Stimulated activated CD8-positive, alpha-beta memory T cell treated with anti-CD3 and anti-CD28 coated beads, Interleukin-2, amount 100 ng/mL, for 48 hours (primary cell): ENCODE measurements at places on chromosomes 4 and X.

GRCh38 chrX:31070057-31070468 lies 1.8 kb downstream of the FTHL17 start:
- no peak for DNase-seq

- DNase-seq: no peak
Measured at GRCh38 chr4:106266201-106266600, 49.8 kb downstream of the TBCK start.

- no peak for DNase-seq
Measured at GRCh38 chr4:110778521-110778920, 155.6 kb upstream of the PITX2 start.

DNA sequence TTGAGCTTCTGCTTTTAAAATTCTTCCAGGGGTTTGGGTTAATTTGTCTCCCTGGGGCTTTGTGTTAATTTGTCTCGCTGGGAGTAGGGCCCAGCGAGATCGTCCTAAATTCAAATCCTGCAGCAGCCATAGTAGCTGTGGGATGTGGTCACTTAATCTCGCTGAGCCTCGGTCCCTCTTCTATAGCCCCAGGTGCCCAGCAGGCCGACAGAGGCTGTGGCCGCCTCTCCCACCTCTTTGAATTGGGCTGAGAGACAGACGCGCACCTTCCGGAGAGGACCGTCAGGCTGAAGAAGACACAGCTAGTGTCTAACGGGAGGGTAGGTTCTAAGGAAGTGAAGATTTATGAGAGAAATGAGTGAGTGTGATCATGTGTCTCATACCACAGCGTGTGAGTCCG lies 15.7 kb upstream of the WFS1 start:
- no peak for DNase-seq

- DNase-seq: no peak
Measured at GRCh38 chr4:148539387-148539786, 97.2 kb upstream of the NR3C2 start.

DNA sequence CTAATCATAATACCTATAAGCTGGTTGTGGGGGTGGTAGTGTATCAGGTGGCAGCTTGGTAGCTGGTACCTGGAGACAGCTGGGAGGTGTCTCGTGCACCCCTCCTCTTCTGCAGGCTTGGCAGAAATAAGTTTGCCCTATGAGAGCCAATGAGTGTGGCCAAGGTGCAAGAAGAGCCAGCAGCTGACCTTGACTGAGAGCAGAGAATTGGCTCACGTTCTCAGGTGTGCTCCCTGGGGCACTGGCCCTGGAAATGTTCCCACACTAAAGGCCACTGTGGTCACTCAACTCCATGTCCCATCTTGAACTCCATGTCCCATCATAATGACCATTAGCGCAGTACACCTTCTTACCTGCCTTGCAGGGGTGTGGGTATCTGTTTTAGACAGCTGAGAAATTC lies 13.4 kb downstream of the TRMT44 start:
- no peak for DNase-seq

DNA sequence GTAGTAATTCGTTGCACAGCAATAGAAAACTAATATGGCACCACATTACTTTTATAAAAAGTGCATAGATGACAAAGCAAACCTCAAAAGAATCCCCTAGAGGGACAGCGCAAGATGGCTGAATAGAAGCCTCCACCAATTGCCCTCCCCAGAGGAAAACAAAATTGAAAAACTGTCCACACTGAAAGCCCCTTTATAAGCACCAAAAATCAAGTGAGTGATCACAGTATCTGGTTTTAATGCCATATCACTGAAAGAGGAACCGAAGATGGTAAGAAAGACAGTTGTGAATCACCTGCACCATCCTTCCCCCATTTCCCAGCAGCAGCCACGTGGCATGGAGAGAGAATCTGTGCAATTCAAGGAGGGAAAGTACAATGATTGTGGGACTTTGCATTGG lies 522.2 kb downstream of the GLUD2 start:
- no peak for DNase-seq

GRCh38 chr4:19403786-19404370 lies 847.8 kb upstream of the SLIT2 start:
- no peak for DNase-seq

GRCh38 chr4:137949746-137950145 lies 292.4 kb downstream of the SLC7A11 start:
- DNase-seq: no peak

GRCh38 chrX:68942104-68942503 lies 113.3 kb downstream of the EFNB1 start:
- DNase-seq: no peak

GRCh38 chr4:103664436-103665075 lies 55.2 kb downstream of the TACR3 start:
- no peak for DNase-seq

DNA sequence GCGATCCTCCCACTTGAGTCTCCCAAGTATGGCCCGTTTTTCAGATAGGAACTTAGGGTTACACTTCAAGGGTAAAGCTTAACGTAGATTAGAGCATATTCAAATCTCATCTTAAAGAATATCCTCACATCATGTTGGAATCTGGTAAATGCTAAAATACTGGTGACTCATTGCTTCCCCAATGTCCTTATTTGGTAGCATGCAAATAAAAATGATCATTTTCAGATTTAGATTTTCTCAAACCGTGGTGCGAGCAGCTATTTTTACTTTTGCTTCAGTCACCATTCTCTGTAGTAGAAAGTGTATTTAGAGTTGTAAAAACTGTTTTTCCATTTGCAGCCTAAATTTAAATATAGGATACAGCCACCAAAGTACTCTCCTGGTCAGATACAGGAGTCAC lies 101.5 kb upstream of the MAML3 start:
- DNase-seq: no peak

DNA sequence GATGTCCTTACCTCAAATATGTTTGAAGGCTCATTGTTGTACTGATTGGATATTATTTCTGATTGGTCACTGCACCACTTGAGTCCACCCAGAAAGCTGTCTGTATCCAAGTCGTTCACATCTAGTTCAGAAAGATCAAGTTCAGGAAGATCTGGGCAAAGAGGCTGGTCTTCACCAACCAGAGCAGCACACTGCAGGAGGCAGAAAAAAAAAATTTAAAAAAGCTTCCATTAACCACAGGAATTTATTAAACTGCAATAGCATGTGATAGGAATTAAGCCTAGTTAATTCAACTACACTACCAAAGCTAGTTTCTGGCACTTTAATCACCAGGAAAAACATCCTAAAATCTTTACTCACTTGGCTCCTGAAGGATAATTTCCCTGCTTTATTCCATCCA lies 5.1 kb downstream of the PPARGC1A start:
- DNase-seq: no peak

DNA sequence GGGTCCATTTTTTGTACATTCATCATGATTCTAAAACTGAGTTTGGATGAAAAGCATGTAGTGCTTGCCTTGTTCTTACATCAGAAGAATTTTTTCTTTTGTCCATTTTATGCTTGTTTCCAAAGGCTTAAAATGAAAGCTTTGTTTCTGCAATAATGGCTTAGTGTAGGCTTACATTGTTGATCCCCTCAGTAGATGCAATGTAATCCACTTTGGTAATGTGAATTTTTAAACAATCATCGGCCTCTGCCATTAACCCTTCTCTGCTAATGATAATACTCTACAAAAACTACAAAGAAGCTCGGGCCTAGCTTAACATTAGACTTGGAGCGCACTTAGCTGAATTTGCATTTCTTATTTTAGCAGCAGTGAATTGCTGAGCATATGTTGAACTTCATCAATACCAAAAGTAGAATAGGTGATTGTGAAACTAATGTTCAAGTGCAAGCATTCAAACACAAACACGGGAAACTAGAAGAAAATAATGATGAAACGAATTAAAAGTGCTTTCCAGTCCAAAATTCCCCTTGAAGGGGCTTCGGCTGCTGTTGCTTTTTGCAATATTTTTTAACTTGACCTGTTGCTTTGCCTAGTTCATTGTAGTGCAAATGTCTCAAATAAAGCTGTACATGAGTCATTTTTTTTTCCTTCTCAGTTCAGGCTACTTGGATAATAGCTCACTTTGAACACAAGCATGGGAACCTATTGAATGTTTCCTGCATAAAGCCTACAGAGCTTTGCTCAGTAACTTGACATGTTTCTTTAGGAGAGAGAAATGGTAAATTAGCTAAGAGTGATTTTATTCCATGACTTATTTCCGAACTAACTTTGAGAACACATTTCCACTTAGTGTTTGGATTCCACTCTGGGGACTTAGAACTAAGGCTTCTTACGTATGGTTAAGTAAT lies 66.5 kb downstream of the SLIT2 start:
- no peak for DNase-seq

GRCh38 chr4:17605236-17605635 lies 9.2 kb upstream of the MED28 start:
- DNase-seq: no peak

DNA sequence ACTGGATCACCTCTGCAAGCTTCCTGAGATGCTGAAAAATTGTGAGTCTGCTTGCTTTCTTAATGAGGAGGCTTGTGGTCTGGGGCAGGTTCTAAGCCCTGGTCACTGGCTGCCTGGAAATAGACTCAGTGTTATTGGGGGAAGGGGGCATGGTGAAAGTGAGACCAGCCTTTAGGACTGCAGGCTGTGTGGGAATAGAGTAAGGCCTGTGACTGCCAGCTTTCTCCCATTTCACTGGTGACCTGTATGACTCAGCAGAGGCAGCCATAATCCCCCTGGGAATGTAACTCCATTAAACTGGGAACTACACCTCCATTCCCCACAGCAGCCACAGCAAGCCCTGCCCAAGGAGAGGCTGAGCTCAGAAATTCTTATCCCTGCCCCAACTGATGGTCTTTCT lies 55.9 kb upstream of the IL15 start:
- no peak for DNase-seq

GRCh38 chr4:53656421-53656981 lies 65.2 kb upstream of the LNX1 start:
- DNase-seq: no peak
